ENCODE measurements at places on chromosomes 12 and 14.

DNA sequence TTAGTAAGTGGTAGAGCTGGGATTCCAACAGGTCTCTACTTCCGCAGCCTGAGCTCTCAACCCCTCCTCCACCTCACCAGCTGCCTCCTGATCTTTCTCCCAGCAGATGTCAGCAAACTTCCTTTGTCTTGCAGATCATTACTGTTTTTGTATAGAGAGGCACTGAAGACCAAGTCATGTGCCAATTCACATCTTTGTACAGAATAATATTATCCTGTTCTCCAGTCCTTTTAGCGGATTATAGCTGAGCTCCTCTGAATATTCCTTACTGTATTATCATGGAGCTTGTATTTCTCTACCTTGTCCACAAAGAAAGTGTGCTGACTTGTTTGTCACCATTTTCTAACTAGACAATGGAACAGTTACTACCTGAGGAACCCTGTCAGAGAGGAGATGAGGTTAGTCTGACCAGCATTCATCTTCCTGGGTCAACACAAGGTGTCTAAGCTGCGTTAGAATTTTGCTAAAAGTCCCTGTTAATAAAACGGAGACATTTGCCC is 142.3 kb upstream of the ARHGAP5 start:
- no peak for DNase-seq

- DNase-seq = no peak
Measured at GRCh38 chr14:44778604-44779003, 183.1 kb downstream of the KLHL28 start.

GRCh38 chr12:18402872-18403611 is 141.7 kb downstream of the PIK3C2G start:
- no peak for DNase-seq

DNA sequence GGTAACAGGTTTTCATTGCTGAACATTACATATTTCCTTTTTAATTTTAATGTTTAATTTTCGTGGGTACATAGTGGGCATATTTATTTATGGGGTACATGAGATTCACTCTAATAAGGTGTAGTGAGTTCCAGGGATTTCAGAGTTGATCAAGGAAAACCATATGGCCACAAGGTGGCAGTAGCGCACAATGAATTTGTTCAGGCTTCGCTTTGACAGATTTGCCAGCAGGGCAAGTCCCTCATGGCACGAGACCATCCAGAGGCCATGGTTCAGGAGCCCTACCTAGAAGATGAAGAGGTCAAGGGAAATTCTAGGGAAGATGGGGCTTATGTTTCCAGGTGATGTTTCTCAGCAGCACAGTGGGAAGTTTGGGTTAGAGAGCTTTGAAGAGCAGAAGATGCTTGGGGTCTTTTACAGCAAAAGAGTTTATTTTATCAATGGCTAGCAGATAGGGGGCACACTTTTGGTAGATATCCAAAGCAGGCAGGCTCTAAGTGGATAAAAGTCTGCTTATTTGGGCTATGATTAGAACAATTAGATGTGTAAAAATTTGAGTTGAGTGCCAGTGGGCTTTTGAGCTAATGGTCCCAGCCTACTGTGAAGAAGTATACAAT is 1004.4 kb downstream of the AACS start:
- peak; percentile 81 for DNase-seq

GRCh38 chr14:30420515-30420914 is 138.4 kb upstream of the G2E3 start:
- no peak for DNase-seq

- no peak for DNase-seq
Measured at GRCh38 chr12:103791350-103791920, 49.6 kb downstream of the NT5DC3 start.

GRCh38 chr14:44468771-44469170 is 38.3 kb downstream of the FSCB start:
- DNase-seq = no peak

GRCh38 chr12:106582249-106582591 is 584 bp upstream of the RFX4 start:
- DNase-seq = no peak

GRCh38 chr12:121513464-121514183 is 67.2 kb downstream of the KDM2B start:
- peak; percentile 60 for DNase-seq

DNA sequence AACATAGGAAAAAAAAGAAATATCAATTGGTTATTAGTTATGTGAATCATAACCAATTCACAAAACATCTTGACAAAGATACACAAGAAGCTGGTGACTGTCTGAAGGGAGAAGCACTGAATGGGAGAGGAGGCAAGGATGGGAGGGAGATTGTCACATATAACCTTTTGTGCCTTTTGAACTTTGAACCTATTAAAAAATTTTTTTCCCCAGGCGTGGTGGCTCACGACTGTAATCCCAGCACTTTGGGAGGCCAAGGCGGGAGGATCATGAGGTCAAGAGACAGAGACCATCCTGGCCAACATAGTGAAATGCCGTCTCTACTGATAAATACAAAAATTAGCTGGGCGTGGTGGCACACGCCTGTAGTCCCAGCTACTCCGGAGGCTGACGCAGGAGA is 12.6 kb downstream of the DYNLL1 start:
- no peak for DNase-seq

DNA sequence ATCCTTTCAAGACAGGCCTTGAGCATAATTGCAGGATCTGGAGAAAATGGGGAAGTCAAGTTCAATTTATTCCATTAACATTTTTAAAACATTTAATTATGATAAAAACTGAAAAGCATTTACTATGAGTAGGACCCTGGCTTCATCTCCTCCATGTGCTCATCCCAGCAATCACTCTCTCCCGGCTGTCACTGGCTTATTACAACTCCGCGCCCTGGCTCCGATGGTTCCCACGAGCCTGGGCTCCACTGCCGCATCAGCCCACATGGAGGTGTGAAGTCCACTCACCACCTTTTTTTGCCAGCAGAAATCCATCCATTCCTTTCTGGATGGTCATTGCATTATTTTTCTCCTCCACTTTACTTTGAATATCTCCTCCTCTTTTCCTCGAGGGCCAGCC is 194.4 kb downstream of the EMP1 start:
- no peak for DNase-seq

Data from stimulated activated CD8-positive, alpha-beta memory T cell treated with anti-CD3 and anti-CD28 coated beads, Interleukin-4, amount 100 ng/mL, for 48 hours (primary cell).